ENCODE measurements at places on chromosomes 13 and 19. TPM values are rescaled to one million over a fixed set of nuclear protein-coding genes. Genes with fewer than 3 reads are reported as not detected.

Gene PSG2
- total RNA-seq = not detected

DNA sequence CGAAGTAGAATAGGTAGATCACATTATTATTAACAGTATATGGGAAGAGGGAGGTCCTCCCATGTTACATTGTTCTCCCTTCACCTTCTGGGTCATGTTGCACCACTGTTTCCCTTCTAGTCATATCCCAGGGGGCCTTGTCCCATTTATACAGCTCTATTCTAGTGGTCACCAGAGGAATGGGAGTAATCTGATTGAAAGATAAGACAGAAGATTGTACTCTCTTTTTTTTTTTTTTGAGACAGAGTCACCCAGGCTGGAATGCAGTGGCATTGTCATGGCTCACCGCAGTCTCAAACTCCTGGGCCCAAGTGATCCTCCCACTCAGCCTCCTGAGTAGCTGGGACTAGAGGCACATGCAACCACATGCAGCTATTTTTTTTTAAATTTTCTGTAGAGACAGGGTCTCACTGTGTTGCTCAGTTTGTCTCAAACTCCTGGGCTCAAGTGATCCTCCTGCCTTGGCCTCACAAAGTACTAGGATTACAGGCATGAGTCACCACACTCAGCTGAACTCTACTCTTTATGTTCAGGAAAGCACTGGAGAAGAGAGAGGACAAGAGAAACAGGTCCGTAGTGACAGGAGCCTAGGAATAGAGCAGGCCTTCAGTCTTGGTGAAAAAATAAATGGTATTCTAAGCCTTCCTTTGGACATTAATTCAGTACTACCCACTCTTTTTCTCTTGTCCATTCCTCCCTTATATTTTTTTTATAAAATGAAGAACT lies 4.3 kb upstream of the ZNF529 start:
- no peak for DNase-seq

- DNase-seq = no peak
Measured at GRCh38 chr13:27140060-27140459, 31.6 kb downstream of the USP12 start.

GRCh38 chr13:34201050-34201913 lies 383.3 kb downstream of the RFC3 start:
- no peak for DNase-seq

Measured in ureter (tissue), 1 donor.